ENCODE measurements at places on chromosomes 11 and 22. TPM values are rescaled to one million over a fixed set of nuclear protein-coding genes. Genes with fewer than 3 reads are reported as not detected.
A peak's percentile ranks its signal among the peaks of the same experiment; 100 is the strongest.

Gene SLN
- not detected for total RNA-seq

- DNase-seq: no peak
Measured at GRCh38 chr11:65536412-65537295, 11.8 kb downstream of the SCYL1 start.

- no peak for DNase-seq
Measured at GRCh38 chr11:130487924-130488815, 39.7 kb downstream of the ADAMTS15 start.

Gene LMO2
- total RNA-seq: 87.3 TPM

DNA sequence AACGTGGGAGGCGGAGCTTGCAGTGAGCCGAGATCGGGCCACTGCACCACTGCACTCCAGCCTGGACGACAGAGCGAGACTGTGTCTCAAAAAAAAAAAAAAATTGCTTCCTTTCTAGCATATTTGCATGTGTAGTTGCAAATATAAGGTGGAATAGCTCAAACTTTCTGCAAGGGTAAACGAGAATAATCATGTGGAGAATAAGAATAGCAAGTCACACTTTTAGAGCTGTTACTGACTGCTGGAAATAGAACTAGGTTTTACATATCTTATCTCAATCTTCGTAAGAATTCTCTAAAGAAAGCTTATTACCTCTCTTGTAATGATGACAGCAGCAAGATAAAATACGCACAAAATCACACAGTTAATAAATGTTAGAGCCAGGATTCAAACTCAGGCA, 1.6 kb downstream of the L3MBTL2 start:
- no peak for DNase-seq

DNA sequence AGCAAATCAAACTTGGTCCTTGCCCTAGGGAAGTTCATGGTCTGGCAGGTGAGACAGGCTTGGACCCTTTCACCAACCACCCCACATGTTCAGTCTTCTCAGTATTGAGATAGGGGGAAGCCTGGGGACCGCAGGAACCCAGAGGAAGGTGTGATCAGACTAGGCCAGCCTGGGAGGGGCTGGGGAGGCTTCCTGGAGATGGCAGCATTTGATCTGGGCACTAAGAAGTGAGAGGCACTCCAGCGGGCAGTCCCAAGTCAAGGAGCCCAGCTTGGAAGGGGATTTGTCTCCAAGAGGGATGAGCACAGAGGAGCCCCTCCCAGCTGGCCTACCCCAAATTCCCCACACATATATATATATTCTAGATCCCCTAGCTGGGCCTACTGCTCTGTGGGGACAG, 5.4 kb downstream of the LRRC32 start:
- DNase-seq: no peak

DNA sequence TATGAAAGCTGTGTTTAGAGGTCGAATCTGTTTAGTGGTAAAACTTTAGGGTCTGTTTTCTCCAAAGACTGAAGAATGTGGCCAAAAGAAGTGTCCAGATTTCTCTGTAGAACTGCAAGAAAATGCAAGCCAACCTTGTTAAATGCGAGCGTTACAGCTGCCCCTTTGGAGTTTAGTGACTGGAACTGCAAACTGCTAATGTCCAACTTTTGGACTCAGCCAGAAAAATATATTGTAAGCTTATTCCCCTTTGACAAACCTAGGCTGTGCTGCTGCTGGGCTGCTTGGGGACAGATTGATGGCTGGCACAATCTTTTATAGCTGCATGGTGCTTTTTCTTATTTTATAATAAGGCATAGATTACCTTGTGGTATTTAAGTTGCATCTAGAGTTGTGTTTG, 3.9 kb downstream of the TEAD1 start:
- no peak for DNase-seq

DNA sequence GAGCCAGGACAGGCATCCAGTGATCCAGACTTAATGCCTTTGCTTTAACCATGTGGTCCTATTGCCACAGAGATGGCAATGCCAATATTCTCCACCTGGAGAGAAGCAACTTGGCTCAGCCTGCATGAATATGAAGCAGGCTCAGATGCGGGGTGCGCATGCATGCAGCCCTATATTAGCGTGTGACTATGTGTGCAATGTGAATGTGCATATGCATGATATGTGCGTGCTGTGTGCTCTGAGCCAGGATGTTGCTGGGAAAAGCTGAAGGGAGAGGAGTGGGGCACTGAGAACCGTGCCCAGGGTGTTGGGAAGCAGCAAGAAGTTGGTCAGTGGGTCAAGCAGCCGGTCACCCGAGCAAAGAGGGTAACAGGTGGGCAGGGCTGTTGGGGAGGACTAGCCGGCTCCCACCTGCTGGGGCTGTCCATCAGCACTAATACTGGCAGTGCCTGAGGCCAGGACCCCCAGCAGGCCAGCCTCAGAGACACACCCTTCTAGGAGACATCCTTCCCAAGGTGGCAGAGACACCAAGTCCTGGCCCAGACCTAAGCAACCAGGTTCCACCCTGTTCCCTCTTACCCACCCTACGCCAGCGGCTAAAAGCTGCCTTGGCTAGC, 24.8 kb upstream of the MYOD1 start:
- DNase-seq: no peak

DNA sequence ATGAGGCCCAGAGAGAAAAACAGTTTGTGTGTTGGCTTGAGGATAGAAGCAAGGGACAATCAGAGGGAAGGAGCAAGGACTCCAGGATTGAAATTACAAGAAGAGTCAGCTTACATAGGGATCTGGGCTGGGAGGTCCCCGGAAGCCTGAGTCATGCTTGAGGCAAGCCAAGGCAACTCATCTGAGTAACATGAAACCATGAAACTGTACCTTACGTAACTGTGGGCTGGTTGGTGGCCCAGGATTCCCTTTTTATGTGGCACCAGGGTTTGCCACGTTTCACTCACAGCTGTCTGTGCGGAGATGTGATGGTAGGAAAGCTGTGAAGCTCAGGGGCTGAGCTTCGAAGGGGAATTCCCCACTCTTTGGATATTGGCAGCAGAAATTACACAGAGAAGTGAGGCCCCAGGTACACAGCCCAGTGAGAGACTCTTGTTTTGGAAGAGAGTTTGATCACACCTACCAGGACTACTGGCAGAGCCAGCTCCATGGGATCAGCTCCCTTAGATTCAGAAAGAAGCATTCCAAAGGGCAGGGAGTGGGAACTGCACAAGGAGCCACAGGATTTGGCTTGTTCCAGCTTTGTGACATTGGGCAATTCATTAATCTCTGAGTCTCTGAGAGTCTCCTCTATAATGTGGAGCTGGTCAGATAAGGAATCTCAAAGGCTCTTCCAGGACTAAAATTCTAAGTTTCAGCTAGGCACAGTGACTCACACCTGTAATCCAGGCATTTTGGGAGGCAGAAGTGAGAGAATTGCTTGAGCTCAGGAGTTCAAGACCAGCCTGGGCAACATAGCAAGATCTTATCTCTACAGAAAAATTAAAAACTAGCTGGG, 7.8 kb downstream of the SLC5A1 start:
- DNase-seq: peak; percentile 9

Gene ANO5
- total RNA-seq: 0.51 TPM

Gene ZNF280A
- 24.4 TPM for total RNA-seq

- DNase-seq: no peak
Measured at GRCh38 chr22:49010901-49011300, 816.8 kb downstream of the BRD1 start.

DNA sequence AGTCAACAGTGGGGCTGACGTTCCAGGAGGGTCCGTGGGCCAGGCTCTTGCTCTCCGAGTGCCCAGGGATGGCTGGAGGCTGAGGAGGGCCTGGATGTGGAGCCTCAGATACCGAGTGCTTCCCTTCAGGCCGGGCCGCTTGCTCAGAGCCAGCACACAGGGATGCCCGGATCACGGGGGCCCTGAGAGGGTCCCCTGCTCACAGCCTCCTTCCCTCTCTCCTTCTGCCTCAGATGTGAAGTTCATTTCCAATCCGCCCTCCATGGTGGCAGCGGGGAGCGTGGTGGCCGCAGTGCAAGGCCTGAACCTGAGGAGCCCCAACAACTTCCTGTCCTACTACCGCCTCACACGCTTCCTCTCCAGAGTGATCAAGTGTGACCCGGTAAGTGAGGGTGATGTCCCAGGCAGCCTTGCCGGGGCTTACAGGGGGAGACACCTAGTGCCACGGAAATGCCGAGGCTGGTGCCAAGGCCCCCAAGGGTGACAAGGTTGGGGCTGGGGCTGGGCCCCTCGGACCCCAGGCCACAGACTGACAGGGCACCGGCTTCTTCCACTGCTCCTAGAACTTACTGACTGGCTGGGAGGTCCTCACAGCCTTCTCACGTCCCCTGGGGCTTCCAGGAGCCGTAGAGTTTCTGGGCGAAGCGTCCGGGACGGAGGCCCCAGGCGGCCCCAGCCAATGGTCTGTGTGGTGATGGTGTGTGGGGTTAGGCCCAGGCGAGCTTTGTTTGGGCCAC, 7.0 kb downstream of the CCND1 start:
- no peak for DNase-seq

Data from K562 (cell line).